ENCODE measurements at places on chromosomes 3 and 15. TPM values are rescaled to one million over a fixed set of nuclear protein-coding genes. Genes with fewer than 3 reads are reported as not detected.
A peak's percentile ranks its signal among the peaks of the same experiment; 100 is the strongest.

GRCh38 chr3:4582624-4583023 lies 89.5 kb downstream of the ITPR1 start:
- DNase-seq: no peak

- DNase-seq: peak; percentile 88
These were observed 114.7 kb downstream of the ETFA start for GRCh38 chr15:76196269-76197231.

GRCh38 chr3:143831208-143831607 lies 17.1 kb downstream of the SLC9A9 start:
- DNase-seq: no peak

- no peak for DNase-seq
These were observed 185.9 kb downstream of the SUCLG2 start for GRCh38 chr3:67468511-67468910.

- no peak for DNase-seq
These were observed 26.2 kb downstream of the MINDY4B start for GRCh38 chr3:150878996-150879575.

DNA sequence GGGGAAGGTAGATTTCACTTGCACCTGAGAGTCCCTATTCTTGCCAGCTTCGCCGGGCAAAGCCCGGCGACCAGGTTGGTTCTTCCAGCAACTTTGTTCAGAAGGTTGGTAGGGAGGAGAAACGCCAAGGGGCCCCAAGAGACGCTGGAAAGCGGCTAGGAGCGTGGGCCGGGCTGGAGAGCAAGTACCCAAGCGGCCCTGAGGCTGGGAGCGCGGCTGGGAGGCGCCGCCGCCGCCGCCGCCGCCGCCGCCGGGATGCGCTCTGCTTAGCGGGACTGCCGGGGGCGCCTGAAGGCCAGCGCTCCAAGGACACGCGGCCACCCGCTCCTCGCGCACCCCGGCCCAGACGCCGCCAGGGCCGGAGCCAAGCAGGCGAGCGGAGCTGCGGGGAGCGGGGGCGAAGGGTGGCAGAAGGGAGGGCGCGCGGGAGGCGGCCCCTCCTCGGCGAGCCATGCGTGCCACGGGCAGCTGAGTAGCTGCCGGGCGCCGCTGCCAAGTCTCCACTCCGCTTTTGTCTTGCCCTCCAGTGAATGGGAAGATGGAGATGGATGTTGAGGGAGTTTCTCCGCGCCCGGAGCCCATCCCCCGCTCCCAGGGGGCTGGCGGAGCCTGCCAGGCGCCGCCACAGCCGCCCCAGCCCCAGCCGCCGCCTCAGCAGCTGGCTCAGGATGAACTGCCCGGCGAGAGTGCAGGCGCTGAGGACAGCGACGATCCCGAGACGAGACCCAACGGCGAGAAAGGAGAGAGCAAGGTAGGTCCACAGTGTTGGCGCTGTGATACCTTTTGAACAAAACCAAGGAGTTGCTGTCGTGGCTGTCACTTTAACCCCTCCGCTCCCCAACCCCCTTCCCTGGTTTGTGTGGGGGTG lies 227.4 kb upstream of the AZI2 start:
- no peak for DNase-seq

GRCh38 chr15:77009646-77010311 lies 14.9 kb downstream of the PSTPIP1 start:
- no peak for DNase-seq

DNA sequence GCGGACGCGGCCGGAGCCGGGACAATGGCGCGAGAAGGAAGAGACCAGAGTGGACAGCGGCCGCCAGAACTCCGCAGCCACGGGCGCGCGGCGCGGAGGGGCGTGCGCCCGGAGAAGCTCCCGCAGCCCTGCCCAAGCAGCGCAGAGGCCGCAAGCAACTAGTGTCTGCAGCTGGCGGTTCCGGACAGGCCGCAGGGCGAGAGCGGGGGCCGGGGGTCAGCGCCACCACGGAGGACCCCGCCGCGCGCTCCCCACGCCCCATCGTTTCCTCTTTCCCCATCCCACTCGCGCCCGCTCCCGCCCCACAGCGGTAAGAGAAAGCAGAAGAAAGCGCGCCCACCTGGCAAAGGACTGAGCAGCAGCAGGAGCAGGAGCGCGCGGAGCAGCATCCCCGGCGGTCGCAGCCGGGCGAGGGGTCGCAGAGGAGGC lies 440 bp downstream of the PRTG start:
- peak; percentile 50 for DNase-seq

DNA sequence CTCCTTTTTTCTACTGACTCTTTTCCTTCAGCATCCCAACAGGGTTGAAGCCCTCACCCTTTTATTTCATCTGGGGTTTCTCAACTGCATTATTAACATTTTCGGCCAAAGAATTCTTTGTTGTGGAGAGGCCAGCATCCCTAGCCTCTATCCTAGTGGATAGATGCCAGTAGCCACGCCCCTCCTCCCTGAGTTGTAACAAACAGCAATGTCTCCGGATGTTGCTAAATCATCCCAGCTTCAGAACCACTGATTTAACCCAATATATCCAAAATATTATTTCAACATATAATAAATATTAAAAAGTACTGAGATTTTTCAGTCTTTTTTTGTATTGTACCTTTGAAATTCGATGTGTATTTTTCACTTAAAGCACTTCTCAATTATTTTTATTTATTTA lies 2.0 kb upstream of the RNF111 start:
- DNase-seq: no peak

DNA sequence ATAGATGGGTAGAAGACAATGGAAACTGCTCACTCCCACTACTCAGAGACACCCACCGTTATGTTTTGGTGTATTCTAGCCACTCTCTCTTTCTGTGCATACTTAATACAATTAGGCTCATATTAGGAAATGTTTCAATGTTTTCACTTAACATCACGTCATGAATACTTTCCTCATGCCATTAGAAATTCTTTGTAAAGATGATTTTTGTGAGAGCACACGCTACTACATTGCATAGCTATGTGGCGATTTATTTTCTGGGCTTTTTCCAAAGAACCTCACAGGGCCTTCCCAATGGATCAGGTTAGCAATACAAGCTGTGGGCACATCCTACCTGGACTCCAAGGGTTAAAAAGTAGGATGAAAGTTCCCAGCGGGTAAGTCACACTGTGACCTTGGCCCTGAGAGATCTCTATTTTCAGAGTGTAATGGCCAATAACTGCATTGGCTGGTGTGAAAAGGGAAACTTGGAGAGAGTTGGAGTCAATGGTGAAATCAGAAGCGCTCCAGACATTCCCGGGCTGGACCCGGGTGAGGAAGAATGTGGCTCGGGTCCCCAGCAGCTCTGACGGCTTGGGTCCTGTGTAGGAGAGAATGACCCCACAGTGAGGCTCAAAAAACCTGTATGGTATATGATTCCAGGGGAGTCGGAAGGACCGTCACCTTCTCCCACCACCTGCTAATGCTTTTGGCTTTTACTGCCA lies 25.8 kb upstream of the TGM5 start:
- DNase-seq: no peak

DNA sequence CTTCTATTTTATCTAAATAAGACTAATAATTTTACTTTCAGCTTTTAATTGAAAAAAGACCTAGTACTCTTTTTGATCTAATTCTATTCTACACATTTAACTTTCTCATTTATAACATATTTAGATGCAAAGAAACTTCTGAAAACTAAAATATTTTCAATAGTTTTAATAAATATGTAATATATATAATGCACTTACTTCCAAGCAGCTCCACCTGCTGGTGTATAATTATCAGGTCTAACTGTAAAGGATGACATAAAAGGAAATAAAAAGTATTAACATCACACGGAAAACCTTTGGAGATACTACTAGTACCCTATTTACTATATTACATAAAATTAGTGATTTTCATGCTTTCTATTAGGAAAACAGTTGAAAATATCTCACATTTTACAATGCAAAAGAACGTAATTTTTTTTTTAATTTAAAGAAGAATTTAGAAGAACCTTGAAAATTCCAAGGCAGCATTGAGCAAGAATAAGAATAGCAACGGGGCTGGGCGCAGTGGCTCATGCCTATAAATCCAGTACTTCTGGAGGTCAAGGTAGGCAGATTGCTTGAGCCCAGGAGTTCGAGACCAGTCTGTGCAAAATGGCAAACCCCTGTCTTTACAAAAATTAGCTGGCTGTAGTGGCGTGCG lies 10.2 kb downstream of the PLSCR5 start:
- no peak for DNase-seq

DNA sequence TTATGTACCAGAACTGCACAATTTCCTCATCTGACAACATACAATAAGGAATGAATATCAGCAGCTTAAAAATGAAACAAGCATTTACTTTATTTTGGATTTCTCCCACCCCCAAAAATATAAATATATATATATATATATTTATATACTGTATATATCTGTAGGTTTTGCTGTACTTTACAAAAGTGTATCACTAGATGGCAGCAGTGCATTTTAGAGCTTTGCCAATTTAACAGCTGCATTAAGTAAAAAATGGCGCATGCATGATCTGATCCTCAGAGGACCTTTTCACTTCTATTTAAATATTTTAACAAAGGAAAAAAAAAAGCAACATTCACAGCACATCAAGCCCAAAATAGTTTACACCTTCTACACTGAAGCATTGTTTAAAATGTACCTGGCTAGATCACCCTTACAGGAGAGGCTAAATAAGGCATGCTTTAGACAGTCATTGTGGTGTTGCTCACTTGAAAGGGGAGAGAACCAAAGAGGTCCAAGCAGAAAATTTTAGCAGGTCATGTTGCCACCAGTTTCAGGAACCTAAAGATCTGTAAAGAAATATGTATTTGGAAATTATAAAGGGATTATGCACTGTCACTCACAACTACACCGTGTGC lies 72.6 kb downstream of the NPTN start:
- no peak for DNase-seq

DNA sequence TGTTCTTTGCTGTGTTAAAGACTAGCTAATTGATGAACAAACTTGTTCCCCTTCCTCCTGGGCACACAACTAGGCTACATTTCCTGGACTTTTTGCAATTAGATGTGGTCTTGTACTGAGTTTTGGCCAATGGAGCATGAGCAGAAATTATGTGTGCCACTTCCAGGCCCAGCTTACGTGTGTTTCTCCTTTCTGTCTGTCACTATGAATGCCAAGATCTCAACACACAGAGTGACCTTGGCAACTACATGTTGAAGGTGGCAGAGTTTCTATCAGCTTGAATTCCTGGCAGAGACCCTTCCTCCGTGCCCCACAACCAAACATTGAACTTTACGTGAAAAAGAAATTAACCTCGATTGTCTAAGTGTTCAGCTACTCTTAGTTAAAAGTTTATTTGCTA lies 81.7 kb upstream of the PIAS1 start:
- DNase-seq: no peak

Gene NUDT16
- total RNA-seq: 30.0 TPM

Gene C15orf40
- 28.1 TPM for total RNA-seq

Gene PP2D1
- total RNA-seq: not detected

Gene AZI2
- 65.4 TPM for total RNA-seq

Gene SLC12A1
- total RNA-seq: not detected

Gene CHRNA5
- 4.0 TPM for total RNA-seq

Gene ALG1L2
- total RNA-seq: 0.99 TPM

Gene SPSB4
- 0.47 TPM for total RNA-seq

Gene MYL3
- total RNA-seq: 4.6 TPM

Gene CGNL1
- 12.6 TPM for total RNA-seq

Gene TUBGCP5
- total RNA-seq: 28.5 TPM

Gene SLC22A13
- 0.68 TPM for total RNA-seq

Gene TNFSF10
- total RNA-seq: 44.1 TPM

Gene TICRR
- total RNA-seq: 0.47 TPM

Gene STAG1
- 49.7 TPM for total RNA-seq
